ENCODE measurements at places on chromosomes 1 and 21.

DNA sequence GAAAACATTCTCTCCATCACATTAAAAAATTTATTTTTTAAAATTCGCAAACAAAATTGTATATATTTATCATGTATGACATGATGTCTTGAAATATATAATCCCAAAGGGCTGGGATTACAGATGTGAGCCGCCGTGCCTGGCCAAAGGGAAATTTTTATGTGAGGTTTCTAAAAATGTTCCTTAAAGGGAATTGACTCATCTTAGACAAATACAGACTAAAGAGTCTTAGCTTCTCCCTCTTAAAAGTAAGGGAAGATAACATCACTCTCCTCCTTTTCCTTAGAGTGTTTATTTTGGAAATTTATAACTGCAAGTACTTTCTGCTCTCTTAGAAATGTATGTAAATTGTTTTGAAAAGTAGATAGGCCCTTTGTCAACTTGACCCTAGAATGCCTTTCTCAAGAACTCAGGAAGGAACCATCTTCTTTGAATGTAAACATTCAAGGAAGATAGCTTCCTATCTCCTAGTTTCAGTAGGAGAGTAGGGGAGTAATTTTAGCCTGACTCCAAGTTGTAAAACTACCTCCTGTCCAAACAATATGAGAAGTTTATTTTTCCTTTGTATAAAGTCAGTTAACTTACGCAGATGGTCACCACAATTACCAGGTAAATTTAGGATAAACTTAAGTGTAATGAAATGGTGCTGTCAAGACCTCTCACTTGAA is 59.5 kb downstream of the C21orf91 start:
- no peak for DNase-seq

- peak; percentile 63 for DNase-seq
Measured at GRCh38 chr1:244210884-244211558, 159.9 kb downstream of the ZBTB18 start.

DNA sequence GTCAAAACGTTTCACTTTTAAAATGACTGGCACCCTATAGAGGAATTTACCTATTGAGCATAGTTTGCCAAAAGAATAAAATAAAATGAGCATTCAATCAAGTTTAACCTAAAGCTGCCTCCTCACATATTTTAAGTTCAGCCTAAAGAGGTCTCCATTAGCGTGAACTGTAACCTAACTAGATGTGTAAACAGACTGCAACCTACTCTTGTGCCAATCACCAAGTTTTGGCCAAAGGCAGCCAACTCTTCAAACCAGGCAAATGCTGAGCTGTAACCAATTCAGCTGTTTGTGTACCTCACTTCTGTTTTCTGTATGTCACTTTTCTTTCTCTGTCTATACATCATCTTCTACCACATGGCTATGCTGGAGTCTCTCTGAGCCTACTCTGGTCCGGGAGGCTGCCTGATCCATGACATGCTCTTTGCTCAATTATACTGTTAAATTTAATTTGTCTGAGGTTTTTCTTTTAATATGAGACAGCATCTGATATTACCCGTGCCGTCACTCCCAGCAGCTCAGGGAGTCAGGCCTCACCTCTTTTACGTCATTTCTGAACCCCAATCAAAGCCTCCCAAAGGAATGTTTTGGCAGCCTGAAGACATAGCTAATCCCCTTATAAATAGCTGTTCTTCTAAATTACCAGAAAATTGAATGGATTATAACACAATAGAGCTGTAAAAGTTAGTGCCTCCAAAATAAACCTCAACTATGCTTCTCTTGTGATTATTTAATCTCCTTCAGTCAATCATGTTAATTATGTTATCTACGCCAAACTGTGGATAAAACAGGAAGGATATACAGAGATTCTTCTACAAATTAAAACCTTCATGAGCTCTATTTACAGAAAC is 81.0 kb upstream of the NR5A2 start:
- DNase-seq = no peak

GRCh38 chr1:965526-966134 is 652 bp upstream of the PLEKHN1 start:
- DNase-seq = no peak

DNA sequence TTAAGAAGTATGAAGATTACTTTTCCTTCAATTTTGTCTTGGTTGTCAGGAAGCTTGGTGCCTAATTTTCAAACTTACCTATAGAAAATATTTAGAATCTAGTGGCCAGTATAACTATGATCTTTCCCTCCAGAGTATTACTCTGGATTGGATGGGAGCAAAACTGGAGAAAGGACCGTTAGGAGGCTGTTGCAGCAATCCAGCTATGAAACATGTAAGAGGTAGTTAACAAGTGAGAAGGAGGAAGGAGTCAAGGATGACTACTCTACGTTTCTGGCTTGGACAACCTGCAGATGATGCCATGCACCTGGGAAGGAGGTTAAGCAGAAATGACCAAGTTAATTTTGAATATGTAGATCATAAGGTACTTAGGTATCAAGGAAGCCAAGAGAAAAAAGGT is 3.5 kb upstream of the ACP6 start:
- DNase-seq = no peak

- no peak for DNase-seq
Measured at GRCh38 chr1:178389441-178389840, 107.3 kb downstream of the CLEC20A start.
